Activated T-helper 1 cell treated with Interleukin-2 at 50 U/mL for 16 hours (primary cell): ENCODE measurements at places on chromosomes 16 and 17.

DNA sequence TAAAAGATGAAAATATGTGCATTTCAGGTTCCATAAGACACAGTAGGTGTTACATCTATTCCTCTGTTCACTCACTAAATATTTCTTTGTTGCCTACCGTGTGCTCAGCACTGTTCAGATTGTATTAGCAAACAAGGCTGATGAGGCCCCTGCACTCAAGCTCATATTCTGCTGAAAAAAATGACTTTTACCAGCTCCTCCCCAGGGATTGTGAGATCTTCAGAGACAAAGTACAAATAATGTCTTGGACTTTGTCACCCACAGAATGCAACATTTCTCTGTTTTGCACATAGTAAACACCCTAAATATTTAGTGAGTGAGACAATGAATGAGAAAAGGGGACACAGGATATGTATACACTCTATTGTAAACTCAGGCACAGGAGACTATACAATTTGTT, 21.9 kb upstream of the MYOCD start:
- DNase-seq: no peak

DNA sequence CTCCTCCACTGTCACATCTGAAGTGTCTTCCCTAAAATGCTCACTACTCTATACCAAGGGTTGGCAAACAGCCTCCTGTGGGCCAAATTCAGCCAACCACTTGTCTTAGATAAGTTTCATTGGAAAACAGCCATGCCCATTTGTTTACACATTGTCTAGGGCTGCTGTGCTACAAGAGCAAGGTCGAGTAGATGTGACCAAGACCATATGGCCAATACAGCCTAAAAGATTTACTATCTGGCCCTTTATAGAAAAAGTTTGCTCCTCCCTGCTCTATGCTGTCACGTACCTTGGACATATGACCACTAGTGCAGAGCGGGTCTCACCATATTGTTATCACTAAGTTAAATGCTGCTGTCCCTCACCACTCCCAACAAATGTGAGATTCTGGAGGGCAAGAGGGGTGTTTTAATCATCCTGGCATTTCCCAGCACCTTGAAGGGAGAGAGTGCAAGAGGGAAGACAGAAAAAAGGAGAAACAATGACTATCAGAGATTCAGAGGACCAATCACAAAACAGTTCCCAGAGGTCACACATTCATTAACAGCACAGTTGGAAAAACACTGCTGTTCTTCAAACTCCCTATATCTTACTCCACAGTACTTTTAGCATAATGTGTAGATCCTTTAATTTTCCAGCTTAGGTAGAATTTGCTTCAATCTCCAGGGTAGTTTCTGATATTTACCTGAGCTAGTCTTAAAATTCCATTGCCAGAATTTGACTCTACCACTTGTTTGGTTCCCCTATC, 13.2 kb downstream of the LSM12 start:
- no peak for DNase-seq

DNA sequence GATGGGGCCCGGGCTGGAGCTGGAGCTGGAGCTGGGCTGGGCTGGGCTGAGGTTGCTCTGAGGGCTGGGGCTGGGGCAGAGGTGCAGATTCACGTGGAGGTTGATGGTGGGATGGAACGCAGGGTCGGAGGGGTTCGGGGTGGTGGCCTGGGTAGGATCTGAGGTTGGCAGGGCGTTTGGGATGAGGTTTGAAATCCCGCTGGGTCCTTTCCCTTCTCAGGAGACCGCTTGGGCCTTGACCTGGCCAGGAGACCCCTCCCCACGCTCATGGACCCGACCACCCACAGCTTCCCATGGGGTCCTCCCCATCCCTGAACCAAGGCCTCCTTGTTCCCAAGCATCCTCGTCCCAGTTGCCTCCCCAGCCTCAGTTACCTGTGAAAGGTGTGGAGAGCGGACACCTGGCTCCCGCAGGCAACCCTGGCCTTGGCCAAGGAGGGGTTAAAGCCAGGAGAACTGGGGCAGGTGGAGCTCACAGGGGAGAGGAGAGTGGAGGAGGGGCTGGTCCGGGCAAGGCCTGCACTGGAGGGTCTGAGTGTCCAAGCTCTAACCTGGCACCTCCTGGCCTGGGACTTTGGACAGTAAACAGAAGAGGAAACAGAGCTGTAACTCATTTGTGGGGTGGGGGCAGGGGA, at the start of gene ASGR2:
Gene ASGR2 (minus strand): TSS at position 582 of the 634 bp plus-strand sequence. CDS start 582 bp downstream, outside the sequence.
- DNase-seq: no peak

GRCh38 chr17:31491376-31492131, 100.1 kb downstream of the RAB11FIP4 start:
- DNase-seq: no peak

DNA sequence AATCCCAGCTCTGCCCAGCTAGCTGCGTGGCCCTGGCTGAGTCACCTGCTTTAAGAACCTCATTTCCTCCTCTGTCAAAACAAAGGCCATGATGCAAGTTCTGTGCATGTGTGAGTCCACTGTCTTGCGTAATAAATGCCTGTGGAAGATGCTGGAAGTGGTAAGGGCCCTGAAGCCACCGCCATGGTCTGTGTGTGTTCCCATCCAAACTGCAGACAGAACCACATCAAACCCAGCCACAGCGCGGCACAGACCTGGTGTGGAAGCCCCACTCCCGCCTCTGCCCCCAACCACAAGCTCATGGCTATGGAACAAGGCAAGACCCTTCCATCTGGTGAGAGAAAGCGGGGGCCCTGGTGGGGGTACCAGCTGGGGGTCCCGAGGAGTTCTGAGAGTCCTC, 26.0 kb downstream of the NECAB2 start:
- no peak for DNase-seq

DNA sequence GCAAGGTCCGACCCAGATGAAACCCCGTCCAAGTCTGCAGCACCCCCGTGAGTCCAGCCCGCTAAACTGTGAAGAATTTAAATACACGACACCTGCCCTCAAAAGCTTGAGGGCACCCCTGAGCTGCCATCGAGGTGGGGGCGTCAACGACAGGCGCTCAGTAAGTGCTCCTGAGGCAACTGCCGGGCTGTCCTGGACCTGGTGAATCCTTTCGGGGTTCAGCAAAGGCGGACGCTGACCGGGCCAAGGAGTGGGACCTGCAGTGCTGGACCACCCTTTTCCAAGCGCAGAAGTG, 512 bp upstream of the ENDOV start:
- no peak for DNase-seq

DNA sequence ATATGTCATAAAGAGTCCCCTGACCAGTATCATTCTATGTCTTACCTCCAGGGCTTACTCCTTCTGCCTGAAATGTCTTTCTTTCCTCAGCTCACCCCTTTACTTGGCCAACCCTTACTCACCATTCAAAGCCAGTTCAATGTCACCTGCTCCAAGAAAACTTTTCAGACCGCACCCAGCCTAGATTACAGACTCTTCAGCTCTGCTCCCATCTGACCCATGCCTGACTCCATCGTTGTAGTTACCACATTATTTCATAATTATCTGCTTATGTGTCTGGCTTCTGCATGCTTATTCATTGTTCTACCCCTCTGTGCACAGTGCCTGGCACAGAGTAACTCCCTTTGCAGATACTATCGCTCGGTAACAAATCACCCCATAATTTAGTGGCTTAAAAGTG, 62.5 kb upstream of the TOB1 start:
- no peak for DNase-seq

GRCh38 chr16:25063865-25064264, 47.7 kb upstream of the LCMT1 start:
- no peak for DNase-seq

GRCh38 chr17:83032781-83033180, 46.6 kb upstream of the METRNL start:
- DNase-seq: no peak

GRCh38 chr16:12258861-12259645, 282.5 kb downstream of the SNX29 start:
- DNase-seq: no peak

- DNase-seq: no peak
These were observed 120.4 kb downstream of the SNX29 start for GRCh38 chr16:12096828-12097522.

DNA sequence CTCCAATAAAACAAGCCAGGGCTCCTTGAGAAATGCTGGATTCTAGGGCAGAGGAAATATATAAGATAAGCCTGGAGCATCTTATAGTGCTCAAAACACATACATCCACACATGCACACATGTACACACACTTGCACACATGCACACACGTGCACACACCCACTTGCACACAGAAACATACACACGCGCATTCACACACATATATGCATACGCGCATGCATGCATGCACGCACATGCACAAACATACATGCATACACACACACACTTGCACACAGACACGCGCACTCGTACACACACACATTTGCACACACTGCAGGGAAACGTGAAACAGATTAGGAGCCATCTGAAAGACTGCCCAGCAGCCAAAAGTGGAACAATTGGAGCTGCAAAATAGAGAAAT, 8.0 kb upstream of the ENPP7 start:
- no peak for DNase-seq

- DNase-seq: no peak
These were observed 346.3 kb downstream of the TMEM114 start for GRCh38 chr16:8243981-8244380.

- no peak for DNase-seq
These were observed 14.3 kb downstream of the ZNHIT3 start for GRCh38 chr17:36500745-36501225.

- DNase-seq: no peak
These were observed 57.2 kb upstream of the ZC3H18 start for GRCh38 chr16:88512728-88513696.

- DNase-seq: no peak
These were observed 92.1 kb downstream of the TBC1D16 start for GRCh38 chr17:79943347-79944241.

DNA sequence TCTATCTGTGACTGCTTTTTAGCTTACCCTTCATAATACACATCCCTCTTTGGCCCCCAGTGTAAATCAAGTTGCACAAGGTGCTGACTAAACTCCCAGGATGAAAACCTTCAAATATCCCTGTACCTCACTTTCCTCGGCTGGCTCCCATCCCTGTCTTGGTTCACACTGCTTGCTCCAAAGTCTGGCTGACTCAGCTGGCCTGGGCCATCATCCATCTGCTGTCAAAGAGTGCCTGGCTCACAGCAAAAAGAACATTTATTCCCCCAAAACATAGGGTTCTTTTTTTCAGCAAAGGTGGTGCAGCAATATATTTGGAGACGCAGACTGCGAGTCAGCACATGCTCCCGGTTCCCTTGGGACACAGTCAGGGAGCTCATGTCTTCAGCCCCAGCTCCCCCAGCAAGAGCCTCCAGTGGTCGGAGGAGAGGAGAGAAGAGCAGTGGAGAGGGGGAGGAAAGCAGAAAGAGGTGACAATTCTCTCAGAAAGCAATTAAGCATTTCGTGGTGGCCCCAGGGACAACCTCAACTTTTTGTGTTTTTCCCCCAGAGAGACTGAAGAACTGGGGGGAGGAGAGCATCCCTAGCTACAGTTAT, 26.1 kb downstream of the GPR142 start:
- DNase-seq: no peak

DNA sequence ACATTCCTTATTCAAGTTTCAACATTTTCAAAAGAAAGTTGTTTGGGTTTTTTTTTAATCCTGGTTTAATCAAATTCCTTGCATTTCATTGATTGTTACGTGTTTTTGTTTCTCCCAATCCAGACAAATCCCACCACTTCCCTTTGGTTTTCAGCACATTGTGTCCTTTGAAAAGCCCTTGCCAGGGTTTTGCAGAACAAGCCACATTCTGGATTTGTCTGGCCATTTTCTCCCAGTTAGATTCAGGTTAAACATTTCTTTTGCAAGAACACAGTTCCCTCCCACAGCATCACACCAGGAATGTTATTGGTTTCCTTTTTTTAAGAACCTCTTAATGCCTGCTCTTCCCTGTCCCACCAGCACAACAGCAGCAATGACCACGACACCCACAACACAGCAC, 278.0 kb upstream of the SALL1 start:
- DNase-seq: no peak

DNA sequence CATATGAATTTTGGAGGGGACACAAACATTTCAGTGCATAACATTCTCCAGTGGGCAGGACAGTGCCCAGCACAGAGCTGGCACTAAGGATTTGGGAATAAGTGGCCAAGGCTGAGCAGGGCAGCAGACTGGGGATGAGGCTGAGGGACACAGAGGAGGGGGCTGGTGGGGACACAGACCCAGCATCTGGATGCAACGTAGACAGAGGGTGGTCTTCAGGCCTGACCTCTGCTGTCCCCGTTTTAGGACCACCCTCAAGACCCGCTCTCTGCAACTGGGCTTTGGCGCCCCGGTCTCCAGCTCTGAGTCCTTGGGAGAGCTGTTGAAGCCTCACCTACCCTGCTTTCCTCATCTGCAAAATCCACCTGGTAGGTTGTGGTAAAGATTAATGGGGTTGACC, 3.3 kb upstream of the PRSS33 start:
- DNase-seq: no peak

DNA sequence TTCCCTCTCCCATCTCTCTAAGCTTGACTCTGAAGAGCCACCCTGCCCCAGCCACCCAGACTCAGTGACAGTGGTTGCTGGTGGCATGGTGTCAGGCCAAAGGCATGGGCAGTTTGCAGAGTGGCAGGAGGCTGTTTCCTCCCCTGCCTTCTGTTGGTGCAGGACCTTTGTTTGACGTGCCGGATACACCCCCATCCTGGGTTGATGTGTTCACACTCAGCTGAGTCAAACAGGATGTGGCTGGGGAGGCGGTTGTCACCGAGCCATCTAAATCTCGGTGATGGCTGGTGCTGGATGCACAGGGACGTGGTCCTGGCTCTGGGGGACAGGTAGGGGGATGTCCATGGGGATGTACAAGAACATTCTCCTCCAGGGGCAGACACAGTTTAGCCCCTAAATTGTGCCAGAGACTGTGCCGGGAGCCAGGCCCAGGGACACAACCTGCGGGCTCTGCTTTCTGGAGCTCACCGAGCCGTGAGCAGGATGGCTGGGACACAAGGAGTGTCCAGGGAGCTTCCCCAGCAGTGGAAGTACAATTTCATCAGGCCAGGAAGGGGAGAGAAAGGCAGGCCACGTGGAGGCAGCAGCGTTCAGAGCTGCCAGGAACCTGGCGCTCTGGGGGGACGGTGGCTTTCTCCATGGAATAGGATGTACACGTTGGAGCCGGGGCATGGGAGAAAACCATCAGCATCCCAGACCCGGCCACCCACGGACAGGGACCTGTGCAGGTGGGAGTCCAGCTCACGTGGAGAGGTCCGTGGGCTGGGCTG, 264.2 kb downstream of the SEC14L1 start:
- peak; percentile 78 for DNase-seq

DNA sequence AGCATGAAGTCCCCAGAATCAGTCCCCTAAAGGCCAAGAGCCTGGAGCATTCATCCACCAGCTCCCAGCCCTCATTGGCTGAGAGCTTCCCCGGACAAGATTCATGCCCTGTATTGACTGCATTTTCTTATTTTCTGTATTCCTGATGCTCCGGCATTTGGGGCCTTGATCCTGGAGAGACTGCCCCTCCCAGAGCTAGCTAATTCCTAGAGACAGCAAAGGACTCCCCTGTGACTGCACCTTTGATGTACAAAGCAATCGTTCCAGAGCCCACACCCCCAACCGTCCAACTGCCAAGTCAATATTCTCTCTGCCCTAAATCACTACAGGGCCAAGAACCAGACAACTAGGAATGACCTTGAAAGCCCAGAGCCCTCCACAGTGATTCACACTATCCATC, 93.4 kb upstream of the CDH5 start:
- no peak for DNase-seq
